ENCODE measurements at places on chromosomes 1 and 21.

GRCh38 chr1:78370356-78370755 lies 120.4 kb upstream of the PTGFR start:
- DNase-seq = no peak

- no peak for DNase-seq
Measured at GRCh38 chr1:161439280-161440232, 65.7 kb upstream of the FCGR2A start.

DNA sequence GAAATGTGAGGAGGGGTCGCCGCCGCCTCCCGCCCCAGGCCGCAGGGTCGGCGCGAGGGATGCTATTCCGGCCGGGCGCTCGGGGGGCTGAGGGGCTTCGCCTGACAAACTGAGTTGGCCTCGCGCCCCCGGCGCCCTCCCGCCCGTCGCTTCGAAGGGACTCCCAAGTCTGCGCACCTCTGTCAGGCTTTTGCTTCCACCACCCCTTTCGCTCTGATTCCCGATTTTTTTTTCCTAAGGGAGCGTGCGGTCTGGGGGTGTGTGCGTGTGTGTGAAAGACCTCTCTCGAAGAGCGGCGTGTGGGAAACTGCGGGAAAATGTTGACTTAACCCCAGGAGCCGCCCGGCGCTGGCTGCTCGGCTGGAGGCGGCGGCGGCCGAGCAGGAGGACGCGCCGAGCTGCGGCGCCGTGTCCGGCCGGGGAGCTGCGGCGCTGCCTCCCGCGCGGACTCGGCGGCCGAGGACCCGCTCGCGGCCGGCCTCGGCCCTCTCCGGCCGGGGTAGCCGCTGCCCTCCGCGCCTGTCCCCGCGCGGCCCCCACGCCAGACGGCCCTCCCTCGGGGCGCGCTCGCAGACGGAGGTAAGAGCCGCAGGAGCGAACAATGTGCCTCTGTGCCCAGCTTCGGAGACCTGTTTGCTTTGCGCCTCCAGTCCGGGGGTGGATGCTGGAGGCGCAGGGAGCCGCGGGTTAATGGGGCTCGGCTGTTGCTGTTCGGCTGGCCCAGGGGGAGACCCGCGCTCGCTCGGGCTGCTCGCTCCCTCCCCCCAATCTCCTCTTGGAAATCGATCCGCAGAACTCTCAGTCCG lies 1.1 kb downstream of the ADGRL2 start:
- DNase-seq = no peak

DNA sequence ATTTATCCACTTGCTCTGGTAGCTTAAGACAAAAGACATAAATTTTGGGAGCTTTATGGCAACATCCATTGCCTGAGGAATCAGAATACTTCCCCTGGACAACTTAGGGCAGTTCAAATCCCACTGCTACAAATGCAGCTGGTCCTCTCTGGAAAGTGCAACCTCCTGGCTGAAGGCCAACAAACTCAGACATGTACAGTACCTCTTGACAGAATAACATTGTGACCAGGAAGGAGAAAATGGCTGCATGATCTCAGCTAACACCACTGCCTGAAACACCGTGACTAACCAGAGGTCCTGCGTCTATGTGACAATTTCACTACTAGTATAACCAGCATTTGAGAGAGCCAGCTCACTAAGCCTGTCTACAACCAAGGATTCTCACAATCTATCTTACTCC lies 218.9 kb downstream of the CRB1 start:
- no peak for DNase-seq

GRCh38 chr1:61754545-61754944 lies 12.3 kb downstream of the PATJ start:
- no peak for DNase-seq

- no peak for DNase-seq
Measured at GRCh38 chr21:15742052-15742670, 12.4 kb downstream of the USP25 start.

DNA sequence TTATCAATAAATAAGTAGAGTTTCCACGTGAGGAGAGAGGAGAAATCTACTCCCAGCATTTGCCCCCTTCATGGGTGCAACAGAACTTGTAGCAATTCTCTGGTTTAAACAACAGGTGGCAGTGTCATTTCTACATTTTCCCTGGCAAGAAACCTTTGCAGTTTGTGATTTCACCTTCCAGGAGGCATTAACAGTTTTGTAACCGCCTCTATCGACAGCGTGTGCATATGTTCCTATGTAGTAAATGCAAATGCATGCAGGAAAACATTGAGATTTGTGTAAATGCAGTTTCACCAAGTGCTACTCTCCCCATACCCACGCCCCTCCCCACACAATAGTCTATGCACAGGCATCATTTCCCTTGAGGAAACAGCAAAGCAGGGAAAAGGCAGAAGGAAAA lies 494.7 kb downstream of the SMYD3 start:
- DNase-seq = no peak

GRCh38 chr1:245887829-245888228 lies 619.2 kb downstream of the SMYD3 start:
- DNase-seq = no peak

DNA sequence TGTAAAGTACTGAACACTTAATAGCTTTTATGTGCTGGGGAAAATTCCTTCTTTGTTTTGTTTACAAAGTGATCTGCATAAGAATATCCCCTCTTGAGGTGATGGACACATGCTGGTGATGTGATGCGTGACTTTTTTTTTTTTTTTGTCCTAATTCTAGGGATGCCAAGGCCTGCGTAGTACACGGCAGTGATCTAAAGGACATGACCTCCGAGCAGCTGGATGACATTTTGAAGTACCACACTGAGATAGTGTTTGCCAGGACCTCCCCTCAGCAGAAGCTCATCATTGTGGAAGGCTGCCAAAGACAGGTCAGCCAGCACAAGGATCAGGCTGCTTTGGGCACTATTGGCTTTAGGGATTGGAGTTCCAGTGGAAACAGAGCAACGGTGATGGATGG lies 24.7 kb downstream of the ATP1A1 start:
- DNase-seq = no peak
